Activated CD4-positive, alpha-beta T cell treated with anti-CD3 and anti-CD28 coated beads, Interleukin-2, amount 10 ng/mL, durations not matched to agents 24 days and 14 days (primary cell): ENCODE measurements at places on chromosomes 5 and 9. TPM values are rescaled to one million over a fixed set of nuclear protein-coding genes. Genes with fewer than 3 reads are reported as not detected.

- no peak for DNase-seq
Measured at GRCh38 chr9:116673375-116673774, 13.7 kb upstream of the TRIM32 start.

Gene TIGD6
- total RNA-seq: 2.5 TPM in 2 replicates

DNA sequence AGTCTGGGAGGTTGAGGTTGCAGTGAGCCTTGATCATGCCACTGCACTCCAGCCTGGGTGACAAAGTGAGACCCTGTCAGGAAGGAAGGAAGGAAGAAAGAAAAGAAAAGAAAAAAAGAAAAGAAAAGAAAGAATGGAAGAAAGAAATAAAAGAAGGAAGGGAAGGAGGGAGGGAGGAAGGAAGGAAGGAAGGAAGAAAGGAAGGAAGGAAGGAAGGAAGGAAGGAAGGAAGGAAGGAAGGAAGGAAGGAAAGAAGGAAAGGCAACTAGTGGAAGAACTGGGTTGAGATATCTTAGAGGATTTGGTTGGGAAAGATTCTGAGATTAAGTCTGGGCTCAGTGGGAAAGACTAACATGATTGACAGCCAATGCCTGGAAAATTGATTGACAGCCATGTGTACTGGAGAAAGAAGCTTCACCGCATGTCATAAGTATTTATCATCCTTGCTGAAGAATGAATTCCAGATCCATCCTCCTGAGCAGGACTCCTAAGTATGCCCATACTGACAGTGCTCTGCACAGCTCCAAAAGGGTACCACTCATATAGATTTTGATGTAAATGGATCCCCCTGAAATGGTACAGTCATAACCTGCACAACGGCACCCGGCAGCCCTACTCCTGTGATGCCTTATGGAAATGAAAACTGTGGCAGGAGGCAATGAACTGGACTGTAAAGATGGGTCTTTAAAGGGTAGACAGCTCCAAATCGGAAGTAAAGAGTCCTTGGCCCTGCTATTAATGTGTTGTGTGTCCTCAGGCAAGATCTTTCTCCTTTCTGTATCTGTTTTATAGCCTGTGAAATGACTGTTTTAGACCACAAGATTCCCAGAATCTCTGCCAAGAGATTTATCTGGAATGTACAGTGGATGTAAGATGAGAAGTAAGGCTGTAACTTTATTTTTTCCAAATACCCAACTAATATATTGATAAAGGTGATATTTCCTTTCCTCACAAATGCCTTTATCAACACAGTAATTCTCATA lies 16.9 kb upstream of the ADRA1B start:
- DNase-seq: no peak

Gene MYO10
- 0.26 and 0.28 TPM in 2 replicates for total RNA-seq

DNA sequence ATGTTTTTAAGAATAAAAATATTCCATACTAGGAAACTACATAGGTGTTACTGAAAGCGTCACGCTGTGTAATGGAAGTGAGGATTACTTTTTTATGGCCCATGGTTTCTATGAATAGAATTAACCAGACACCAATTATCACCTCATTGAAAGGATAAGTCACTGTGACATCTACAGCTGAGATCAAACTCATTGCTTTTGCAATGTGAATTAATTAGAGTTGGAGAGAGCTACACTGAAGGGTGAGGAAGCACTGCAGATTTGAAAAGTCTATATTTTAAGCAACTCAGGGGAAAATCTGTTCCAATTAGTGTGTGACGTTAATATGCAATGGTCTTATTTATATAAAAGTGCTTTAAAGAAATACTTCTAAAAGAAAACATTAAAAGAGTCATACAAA lies 1300.1 kb upstream of the DMAC1 start:
- no peak for DNase-seq

Gene IFNB1
- not detected in 2 replicates for total RNA-seq

DNA sequence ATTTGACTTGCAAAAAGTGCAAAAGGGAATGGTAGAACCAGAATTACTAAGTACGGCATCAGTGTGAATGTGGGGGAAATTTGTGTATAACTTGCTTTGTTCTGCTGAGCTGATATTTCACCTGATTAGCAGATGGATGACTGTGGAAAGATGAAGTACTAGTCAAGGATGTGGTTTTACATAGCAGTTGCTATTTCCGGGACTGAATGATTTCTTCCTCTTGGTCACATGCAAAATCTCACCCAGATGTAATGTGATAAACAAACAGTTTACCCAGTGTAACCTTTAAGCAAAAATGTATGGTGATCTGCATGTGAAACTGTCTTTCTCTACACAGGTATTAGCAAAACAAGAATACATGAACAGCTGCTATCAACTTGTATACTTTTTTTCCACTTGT lies 46.1 kb downstream of the DCP2 start:
- DNase-seq: peak; percentile 82

DNA sequence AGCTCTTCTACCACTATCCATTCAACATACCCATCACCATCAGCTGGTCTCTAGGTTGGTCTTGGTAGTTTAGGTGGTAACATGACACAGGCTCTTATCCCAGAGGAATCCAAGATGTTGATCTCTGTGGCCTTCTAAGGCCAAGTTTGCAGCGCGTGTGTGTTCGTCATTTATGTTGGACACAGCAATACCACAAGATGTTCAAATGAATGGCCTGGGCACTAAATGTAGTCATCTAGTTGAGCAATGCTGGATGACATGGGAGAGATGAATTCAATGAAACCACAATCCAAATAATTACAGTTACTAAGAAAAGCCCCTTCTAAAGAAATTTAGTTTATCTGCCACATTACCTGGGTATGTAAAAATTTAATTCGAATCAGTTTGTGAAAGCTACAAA lies 292.4 kb downstream of the MRPS30 start:
- no peak for DNase-seq

- no peak for DNase-seq
Measured at GRCh38 chr5:98314292-98314691, 459.2 kb upstream of the RGMB start.

DNA sequence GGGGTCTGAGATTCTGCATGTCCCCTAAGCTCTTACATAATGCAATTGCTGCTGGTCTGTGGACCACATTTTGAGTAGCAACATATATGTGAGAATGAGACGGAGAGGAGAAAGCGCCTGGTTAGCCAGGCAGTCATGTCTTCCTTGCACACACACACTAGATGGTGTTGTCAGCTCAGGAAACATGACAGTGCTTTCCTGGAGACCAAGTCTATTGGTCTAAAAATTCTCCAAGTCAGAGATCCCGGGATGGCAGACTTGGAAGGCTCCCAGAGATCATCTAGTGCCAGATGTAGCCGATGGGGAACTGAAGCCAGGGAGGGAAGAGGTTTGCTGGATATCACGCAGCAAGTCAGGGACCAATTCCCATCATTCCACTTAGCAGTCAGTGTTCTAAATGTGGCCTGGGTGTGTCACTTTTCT lies 53.4 kb downstream of the GALNT12 start:
- DNase-seq: no peak

GRCh38 chr5:75460532-75460931 lies 50.9 kb downstream of the CERT1 start:
- no peak for DNase-seq
